Tongue (tissue), 3 donors: ENCODE measurements at places on chromosomes 6 and 20. TPM values are rescaled to one million over a fixed set of nuclear protein-coding genes. Genes with fewer than 3 reads are reported as not detected.

The SHLD1 gene
- 3.5 TPM for total RNA-seq

The CRISP1 gene
- not detected for total RNA-seq

The KCNG1 gene
- total RNA-seq = 1.3 TPM

The WTAP gene
- total RNA-seq = 91.8 TPM

The C6orf52 gene
- not detected for total RNA-seq
